ENCODE measurements at places on chromosomes 12 and 14.

GRCh38 chr12:124302241-124302806 is 7.4 kb downstream of the RFLNA start:
- H3K27me3 ChIP-seq, result no peaks in the 10 kb centered on the region
- no peak for DNase-seq
- no peaks in the 10 kb centered on the region for H3K36me3 ChIP-seq
- H3K27ac ChIP-seq, result no peak overlapping the region

DNA sequence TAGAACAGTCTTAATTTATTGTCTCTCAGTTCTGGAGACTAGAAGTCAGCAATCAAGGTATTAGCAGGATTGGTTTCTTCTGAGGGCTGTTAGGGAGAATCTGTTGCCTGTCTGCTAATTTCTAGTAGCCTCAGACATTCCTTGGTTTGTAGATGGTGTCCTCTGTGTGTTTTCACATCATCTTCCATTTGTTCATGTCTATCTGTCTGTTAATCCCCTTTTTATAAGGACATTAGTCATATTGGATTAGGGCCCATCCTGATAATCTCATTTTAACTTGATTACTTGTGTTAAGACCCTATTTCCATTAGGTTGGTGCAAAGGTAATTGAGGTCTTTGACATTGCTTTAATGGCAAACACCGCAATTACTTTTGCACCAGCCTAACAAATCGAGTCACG is 34.3 kb downstream of the TBC1D15 start:
- H3K4me3 ChIP-seq, result no peak overlapping the region
- no peaks in the 10 kb centered on the region for H3K27me3 ChIP-seq
- no peak overlapping the region for H3K27ac ChIP-seq

- peaks cover 57% of the 10 kb centered on the region for H3K4me1 ChIP-seq
- DNase-seq, result peak; percentile 58
- H3K27ac ChIP-seq, result peak overlapping the region; percentile 79
- no peaks in the 10 kb centered on the region for H3K36me3 ChIP-seq
- H3K27me3 ChIP-seq, result no peaks in the 10 kb centered on the region
Measured at GRCh38 chr14:22822571-22823098, 7.1 kb upstream of the MRPL52 start.

DNA sequence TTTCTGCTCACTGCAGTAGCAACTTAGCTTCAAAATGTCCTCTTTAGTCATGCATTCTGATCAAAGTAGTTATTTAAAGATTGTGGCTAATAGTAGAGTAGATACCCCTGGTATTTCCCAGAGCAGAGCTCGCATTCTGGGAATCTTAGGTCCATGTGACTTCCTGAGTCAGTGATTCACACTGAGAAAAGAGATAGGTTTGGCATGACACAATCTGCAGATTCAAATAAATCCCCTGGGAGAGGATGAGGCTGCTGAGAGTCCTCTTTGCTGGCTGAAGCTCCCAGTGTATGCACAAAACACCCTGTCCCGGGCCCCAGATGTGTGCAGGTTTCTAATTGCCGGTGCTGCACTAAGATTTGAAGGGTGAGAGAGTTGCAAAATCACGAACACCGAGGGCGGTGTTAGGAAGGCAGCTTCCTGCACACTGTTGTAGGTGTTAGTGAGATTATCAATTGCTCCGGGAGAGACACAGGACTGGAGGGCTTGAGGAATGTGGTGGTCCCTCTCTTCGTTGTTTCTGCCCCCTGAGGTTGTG is 233.2 kb downstream of the NRXN3 start:
- DNase-seq, result no peak
- H3K4me1 ChIP-seq, result no peaks in the 10 kb centered on the region
- H3K36me3 ChIP-seq, result no peaks in the 10 kb centered on the region
- H3K27ac ChIP-seq, result no peak overlapping the region

DNA sequence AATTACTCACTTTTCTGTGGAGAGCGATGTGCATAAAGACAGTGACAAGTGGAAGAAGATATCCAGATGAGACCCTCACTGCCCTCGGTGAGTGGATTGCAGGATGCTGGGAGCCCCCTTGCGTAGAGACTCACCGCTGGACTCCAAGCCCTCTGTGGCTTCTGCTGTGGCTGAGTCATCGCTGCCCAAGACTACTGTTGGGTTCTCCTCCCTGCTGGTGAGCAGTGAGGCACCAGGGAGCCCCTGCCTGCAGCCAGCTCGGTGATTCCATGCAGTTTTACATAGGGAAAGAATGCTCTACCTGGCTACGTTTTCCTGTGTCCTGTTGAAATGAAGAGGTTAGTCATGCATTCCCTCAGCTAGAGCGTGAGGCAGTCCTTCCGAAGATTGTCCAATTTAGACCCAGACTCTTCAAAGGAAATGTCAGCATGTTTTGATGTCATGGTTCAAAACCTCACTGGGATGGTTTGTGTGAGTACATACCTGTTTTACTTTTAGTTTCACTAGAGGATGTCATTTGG is 28.2 kb downstream of the TRAF3 start:
- peaks cover 11% of the 10 kb centered on the region for H3K36me3 ChIP-seq
- DNase-seq, result peak; percentile 40
- no peaks in the 10 kb centered on the region for H3K27me3 ChIP-seq
- H3K27ac ChIP-seq, result no peak overlapping the region

DNA sequence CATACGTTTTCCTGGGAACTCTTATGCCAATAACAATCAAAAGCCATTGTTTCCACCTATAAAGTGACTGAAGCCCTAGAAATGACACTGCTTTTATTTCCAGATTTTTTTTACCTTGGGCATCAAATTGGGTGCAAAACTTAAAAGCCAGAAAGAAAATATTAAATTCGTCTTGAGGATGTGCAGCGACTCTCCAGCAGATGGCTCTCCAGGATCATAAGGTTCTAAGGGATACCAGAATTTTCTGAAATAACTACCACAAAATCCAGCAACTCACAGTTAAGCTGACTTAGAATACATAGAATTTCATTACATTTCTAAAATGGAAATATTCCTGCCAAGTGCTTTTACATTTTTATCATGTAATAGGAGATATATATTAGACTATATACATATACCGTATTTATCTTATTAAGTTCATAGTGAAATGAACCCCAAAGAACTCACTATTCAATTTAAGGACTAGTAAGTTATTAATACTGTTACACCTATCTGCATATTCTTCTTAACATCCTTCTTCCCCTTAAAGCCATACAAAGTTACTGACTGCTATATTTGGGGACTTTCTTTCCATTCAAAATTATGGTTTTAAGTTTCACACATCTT is 44.0 kb downstream of the ARMH4 start:
- H3K27ac ChIP-seq, result no peak overlapping the region
- H3K4me3 ChIP-seq, result no peak overlapping the region
- H3K36me3 ChIP-seq, result no peaks in the 10 kb centered on the region
- peak; percentile 2 for DNase-seq
- H3K27me3 ChIP-seq, result no peaks in the 10 kb centered on the region

DNA sequence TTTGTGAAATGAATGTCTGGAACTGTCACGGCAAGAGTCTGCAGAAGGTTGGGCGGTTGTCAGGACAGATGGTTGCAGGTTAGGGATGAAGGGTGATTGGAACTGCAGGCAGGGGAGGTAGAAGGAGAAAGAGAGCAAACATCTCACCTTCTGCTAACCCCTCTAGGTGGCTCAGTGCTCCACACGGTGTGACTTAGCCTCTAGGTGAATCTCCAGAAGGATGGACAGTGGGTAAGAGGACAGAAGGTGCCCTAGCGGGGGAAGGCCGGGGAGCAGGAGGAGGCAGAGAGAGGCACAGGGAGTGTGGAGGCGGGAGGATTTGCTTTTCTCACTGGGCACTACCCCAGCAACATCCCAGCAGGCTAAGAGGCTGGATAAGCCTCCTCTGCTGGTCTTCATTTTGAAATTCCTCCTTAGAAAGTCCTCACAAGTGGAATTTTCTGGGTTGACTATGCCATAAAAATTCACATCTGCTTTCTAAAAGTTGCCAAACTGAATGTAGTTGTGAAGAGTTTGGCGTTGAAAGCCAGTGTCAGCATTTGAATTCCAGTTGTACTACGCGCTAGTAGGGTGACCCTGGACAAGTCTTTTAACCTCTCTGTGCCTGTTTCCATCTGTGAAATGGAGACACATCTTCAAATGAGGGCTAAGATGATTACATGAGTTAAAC is 10.7 kb upstream of the GPR68 start:
- no peaks in the 10 kb centered on the region for H3K36me3 ChIP-seq
- peaks cover 24% of the 10 kb centered on the region for H3K4me1 ChIP-seq
- H3K4me3 ChIP-seq, result no peak overlapping the region
- no peak for DNase-seq
- peaks cover 41% of the 10 kb centered on the region for H3K27me3 ChIP-seq

DNA sequence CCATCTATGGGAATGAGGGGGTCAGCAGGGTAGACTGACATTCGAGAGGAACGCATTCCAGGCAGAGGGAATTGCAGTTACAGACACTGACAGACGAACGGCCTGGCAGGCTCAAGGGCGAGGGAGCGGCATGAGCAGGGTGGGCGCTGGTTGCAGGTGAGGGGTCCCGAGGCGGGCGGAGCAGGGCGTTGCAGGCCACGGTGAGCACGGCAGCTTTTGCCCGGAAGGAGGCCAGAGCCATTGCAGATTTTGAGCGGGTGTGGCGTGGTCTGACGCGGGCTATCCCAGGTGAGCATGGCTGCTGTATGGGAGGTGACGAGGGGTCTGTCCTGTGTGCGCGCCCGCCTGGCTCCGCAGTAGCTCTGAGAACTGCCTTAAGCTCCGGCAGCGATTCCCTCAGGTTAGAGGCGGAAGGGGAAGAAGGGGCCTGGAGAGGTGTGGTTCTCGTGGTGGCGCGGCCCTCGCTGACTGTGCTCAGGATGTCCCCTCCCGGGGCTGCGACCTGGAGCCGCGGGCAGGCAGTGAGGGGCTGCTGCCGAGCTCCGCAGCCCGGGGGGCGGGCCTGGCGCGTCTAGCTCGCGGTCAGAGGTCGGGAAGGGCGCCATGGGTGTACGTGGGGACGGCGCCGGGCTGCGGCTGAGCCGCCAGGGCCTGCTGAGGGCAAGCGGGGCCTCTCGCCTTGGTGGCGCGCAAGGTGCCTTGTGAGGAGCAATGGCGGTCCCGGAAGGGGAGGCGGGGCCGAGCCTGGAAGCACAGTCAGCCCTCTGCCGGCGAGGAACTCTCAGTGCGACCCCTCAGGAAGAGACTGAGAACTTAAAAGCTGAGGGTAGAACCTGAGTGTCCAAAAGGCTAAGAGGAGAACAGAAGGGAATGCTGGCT is 177.1 kb downstream of the CACNA1C start:
- no peaks in the 10 kb centered on the region for H3K36me3 ChIP-seq
- no peak for DNase-seq
- peak overlapping the region; percentile 50 for H3K4me3 ChIP-seq
- no peaks in the 10 kb centered on the region for H3K27me3 ChIP-seq
- H3K27ac ChIP-seq, result no peak overlapping the region
- H3K4me1 ChIP-seq, result peaks cover 7% of the 10 kb centered on the region

Data from CD14-positive monocyte (primary cell).